ENCODE measurements at places on chromosomes 5 and 9.

- DNase-seq: no peak
These were observed 112.2 kb upstream of the TRPM3 start for GRCh38 chr9:71233646-71234045.

DNA sequence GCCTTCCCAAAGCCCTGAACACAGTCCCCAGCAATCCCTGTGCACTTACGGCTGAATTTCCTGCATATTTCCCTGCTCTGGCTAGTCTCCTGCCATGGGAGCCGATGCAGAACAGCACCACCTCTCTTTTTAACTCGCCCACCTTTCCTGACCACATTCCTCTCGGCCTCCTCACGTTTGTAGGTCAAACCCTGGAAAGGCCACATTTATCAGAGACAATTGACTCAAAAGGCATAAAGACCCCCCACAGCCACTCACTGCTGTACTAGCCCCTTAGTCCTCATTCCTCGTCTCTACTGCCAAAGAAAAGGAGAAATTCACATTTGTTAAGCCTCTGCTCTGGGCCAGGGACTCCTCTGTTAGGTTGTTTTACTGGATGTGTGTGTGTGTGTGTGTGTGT is 43.6 kb downstream of the ENC1 start:
- no peak for DNase-seq

DNA sequence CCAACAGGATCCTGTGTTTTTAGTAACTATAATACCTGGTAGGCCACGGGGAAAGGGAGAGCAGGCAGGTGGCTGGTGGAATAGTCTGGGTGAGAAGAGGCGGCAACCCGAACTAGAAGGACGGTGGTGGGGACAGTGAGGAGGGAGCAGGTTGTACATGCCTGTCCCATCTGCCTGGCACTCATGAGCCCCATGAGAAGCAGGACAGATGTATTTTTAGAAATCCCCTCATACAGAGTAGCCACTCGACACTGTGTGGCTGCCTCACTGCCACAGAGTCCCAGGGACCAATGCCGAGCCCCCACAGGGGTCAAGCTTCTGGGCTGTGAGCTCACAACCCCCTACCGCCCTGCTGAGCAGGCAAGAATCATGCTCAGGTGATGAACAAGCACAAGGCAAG is 136.6 kb downstream of the SEC61B start:
- DNase-seq: no peak

DNA sequence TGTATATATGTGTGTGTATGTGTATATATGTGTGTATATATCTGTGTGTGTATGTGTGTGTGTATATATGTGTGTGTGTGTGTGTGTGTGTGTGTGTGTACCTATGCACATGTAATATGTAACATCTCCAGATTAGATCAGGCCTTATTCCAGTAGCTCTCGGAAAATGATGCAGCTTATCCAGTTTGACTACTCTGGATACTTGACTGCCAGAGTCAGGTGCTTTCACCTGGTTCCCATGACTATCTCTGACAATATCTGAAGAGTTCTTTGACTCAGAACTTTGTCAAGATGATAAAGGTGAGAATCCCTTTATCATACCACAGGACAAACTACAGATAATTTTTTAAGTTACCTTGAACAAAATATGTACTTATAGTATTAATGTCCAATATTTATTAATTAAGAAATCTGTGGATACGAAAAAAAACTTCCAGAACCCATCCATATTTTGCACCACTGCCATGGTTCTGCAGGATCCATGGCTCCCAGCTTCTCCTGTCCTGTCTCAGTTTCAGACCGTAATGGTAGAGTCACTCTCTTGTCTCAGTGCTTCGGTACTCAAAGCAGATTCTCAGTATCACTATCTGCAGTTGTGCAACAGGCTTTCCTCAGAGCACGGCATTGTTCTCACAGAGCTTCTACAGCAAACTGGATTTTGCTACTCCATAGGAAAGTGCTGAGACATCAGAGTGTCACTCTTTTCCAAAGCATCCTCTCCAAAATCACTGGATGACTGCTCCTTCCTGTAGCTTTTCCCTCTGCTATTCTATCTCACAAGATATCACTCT is 164.4 kb upstream of the SLC12A2 start:
- DNase-seq: no peak

- DNase-seq: peak; percentile 72
These were observed 331.2 kb upstream of the DAB2 start for GRCh38 chr5:39755986-39756385.

- DNase-seq: no peak
These were observed 26.3 kb downstream of the FAF2 start for GRCh38 chr5:176474476-176474875.

GRCh38 chr5:11443831-11444230 is 460.4 kb downstream of the CTNND2 start:
- no peak for DNase-seq

DNA sequence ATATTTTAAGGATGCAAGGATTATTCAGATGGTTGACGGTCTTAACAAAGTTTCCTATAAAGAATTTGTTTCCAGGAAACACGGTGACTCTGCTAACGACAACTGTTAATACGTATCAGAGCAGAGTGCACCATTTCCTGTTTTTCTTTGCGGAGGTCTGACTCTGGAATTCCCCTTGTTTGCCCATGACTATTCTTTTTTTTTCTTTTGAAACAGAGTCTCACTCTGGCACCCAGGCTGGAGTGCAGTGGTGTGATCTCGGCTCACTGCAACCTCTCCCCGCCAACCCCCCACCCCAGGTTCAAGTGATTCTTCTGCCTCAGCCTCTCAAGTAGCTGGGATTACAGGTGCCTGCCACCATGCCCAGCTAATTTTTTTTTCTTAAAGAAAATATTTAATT is 115.9 kb downstream of the CDC42SE2 start:
- DNase-seq: peak; percentile 42

- no peak for DNase-seq
These were observed 19.7 kb upstream of the VLDLR start for GRCh38 chr9:2601785-2602378.

DNA sequence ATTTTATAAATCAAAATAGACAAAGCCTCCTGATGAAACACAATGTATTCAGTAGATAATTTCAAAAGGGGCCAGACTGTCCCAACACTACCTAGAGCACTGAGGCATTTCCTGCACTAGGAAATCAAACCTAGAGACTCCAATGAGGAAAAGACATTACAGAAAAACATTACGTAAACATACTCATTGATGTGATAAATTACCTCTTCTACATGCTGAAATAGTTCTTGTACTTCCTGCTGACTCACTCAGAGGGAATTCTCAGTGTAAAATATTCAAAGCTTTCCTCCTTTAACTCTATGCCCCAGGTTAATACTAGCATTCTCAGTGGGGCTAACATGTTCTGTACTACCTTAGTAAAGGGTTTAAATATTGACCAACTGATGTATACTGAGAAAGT is 178.0 kb downstream of the ESM1 start:
- DNase-seq: no peak

- peak; percentile 42 for DNase-seq
These were observed 3.4 kb downstream of the CLINT1 start for GRCh38 chr5:157855404-157855994.

DNA sequence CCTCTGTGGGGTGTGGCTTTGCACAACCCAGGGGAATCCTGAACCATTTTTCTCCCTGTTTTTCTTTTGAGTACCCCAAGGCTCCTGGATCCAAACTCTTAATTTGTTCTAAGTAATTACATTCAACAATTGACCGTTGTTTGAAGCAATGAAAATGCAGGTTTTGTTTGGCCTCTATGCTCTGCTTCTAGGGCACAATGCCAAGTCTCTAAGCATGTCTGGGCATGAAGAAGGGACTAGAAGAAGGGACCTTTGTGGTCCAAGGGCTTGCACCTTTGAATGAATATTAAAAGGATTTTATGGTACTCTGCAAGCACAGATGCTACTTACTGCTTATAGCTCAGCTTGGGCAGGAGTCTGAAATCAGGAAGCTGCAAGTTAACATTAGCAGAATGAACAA is 6.6 kb upstream of the ENC1 start:
- no peak for DNase-seq

DNA sequence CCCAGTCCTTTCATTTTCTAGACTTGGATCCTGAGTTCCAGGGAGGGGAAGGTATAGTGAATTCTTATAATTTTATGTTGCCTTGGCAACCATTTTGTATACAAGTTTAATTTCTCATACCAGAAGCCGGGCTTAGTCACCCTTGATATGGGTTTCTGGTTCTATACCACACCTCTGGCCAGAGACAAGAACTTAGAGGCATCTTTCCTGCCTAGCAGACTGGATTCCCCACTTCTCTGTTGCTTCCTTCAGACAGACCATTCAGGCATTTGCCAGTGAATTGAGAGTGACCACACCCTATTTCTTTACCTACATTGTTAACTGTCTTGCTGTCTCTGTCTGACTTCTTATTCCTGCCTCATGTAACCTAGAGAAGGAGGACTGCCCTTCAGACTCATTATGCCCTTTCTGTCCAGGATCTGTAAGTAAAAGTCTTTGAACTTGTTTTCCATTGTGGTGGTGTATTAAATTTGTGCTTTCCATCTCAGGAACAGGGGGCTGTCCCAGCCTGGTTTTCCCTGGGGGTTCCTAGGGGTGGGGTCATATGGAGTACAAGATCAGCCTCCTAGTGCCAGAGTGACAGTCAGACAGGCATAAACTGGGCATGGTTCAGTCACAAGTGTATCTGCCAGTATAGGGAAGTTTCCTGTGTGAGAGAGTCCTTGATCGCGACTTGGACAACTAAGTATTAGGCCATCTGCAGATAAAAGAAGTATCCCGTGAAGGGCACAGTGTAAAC is 27.4 kb downstream of the TNFSF8 start:
- DNase-seq: no peak

DNA sequence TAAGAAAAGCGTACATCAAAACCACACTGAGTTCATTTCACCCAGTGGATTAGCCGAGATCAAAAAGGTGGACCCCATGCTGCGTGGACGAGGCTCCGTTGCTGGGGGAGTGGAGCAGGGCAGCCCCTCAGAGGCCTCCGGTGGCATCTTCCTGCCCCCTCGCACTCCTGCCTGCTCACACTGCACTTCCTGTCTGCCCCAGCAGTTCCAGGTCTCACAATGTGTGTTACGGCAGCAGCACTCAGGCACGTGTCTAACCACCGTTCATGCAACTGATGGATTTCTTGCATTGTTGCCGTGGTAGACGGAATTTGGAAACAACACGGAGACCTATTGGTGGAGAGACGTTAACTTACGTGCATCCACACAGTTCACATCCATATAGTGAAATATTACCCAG is 196.6 kb upstream of the OTULINL start:
- no peak for DNase-seq

DNA sequence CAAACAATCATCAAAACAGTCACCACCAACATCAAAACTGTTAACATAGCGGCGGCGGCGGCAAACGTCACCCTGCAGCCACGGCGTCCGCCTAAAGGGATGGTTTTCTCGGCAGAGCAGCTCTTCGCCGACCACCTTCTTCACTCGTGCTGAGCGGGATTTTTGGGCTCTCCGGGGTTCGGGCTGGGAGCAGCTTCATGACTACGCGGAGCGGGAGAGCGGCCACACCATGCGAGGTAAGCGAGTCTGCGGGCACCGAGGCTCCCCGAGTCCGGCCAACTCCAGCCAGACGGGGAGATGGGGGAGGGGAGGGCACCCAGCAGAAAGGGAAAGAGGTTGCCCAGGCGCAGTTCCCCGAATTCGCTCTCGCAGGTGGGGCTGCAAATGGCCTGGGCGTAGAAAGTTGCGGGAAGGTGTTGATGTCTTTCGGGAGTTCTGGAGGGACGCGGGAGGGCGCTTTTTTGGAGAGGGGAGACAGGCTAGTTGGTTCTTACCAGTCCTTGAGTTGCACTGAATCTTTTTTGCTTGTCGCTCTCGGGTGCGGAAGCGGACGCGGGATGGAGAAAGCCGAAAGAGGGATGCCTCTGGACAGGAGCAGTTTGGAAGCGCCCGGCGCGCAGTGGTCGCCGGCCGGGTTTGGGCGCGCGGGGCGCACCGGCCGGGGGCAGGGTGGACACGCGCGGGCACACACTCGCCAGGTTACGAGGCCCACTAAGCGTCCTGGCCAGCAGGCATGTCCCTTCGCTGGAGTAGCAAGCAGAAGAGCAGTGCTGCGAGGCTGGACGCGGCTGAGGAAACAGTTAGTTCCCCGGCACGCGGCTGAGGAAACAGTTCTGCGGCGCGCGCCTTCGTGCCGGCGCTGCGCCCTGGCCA is 849 bp downstream of the RORB start:
- no peak for DNase-seq

- DNase-seq: no peak
These were observed 42.5 kb downstream of the TMEM167A start for GRCh38 chr5:83034528-83035207.

GRCh38 chr5:143979044-143979690 is 167.2 kb downstream of the HMHB1 start:
- DNase-seq: no peak

Data from Panc1 (cell line).